ENCODE measurements at places on chromosomes 12 and 14.

- no peak for DNase-seq
Measured at GRCh38 chr12:86613311-86613710, 357.1 kb upstream of the MGAT4C start.

GRCh38 chr12:64256166-64256800 is 34.2 kb upstream of the KICS2 start:
- DNase-seq = no peak

DNA sequence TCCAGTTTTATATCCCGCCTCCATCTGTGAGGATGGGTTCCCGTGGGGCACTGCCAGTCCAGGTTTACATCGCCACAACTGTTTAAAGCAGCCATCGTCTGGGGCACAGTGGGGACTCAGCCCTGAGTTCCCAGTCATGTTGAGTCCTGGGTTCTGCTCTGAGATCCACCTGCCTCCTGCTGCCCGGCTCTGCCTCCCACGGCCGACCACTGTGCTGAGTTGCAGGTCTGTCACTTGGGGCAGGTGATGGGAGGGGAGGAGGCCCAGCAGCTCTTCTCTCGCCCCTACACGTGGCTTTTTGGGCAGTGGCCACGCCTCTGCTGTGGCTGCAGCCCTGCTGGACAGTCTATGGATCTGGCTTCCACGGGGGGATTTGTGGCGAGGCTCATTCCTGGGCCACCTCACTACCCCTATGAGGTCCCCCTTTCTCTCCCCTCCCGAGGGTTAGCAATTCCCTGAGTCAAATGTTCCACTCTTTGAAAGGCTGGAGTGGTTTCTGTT is 143.0 kb downstream of the ADGRD1 start:
- DNase-seq = no peak

DNA sequence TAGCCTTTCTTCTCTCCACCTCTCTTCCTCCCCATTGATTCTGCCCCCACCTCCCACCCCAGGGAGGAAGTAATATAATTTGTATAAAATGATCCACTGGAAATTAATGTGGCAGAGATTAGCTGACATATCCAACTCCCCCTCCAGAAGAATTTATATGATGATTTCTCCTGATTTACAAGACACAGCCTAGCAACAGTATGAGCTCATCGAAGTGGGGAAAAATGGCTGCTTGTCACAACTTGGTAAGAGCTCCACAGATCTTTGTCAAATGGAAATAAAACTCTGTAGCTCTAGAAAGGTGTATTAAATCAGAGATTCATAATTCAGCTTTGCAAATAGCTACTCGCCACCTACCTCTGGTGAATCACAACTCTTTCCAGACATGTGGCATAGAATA is 195.7 kb downstream of the NOVA1 start:
- no peak for DNase-seq

DNA sequence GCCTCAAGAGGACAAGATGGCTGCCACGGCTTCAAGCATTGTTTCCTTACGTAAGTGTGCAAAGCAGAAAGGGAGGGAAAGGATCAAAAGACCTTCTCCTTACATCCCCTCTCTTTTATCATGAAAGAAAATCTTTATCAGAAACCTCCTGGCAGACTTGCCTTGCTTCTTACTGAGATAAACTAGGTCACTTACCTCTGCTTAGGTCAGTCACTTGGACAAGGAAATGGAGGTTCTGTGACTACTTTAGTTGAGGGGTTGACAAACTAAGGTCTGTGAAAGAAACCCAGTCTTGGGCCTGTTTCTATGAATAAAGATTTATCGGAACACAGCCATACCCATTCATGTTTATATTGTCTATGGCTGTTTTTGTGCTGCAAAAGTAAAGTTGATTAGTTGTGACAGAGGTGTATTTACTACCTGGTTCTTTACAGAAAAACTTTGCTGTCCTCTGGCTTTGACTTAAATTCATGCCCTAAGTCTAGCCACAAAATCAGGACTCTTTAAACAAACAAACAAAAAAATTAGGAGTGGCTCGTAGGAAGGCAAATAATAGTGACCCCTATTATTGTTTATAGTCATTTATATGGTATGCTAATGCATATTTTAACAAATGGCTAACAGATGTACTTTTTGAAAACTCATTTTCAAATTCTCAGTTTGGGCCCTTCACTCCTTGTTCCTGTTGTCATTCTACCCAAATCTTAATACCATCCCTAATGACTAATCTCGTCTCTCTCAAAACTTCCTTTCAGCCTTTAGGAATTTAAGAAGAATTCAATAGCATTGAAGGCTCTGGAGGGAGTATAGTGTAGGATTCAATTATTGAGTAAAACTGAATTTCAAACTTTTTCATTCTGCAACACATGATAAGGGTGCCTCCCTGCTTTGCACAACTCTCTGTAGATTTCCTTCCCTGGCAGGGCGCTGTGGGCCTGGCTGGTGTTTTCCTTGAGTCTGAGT is 42.0 kb upstream of the ATP2B1 start:
- no peak for DNase-seq

DNA sequence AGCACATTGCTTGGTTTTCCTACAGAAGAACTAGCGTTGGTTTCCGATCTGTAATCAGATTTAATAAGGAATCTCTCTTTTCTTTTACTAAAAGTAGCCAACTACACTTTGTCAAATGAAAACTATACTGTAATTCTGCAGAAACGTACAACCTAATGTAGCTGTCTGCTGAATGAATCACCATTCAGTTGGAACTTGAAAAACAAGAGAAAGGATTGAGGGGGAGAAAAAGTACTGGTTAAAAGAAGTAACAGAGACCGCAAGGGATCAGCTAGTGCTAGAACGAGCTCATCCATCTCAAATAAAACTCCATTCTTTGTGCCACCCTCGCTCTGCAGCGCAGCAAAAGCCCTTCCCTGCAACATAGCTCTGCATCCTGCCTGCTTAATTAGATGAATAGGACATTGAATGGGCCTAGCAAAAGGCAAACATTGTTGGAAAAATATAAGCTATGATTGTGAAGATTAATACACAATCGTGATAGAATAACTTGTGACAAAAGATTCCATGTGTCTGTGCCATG is 2.6 kb downstream of the GARIN2 start:
- no peak for DNase-seq

- no peak for DNase-seq
Measured at GRCh38 chr12:79973801-79974200, 38.9 kb upstream of the PPP1R12A start.

DNA sequence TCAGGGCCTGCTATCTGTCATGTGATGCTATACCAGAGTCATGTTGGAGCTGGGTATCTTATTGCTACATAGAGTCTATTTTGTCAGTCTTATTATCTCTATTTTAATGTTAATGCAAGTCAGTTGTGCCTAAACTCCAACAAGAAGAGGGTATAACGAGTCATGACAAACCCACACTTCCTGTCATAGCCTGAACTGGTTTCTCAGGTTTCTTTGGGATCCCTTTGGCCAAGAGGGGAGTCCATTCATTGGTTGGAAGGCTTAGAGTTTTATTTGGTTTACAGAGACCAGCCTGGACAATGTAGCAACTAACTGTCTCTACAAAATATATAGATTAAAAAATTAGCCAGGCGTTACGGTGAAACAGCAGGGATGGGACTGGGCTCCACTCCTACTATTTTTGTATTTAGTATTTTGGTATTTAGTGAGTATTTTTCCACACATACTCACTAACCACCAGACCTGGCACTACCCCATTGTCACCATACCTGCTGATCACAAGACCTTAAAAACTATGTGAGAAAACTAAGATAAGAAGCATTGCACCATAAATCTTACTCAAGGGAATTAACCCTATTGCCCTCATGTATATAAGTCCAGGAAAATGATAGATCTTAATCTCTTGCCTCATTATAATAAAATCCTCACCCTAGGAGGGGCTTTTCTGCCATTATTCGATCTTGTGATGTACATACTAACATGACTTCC is 387.5 kb downstream of the IPO8 start:
- no peak for DNase-seq

DNA sequence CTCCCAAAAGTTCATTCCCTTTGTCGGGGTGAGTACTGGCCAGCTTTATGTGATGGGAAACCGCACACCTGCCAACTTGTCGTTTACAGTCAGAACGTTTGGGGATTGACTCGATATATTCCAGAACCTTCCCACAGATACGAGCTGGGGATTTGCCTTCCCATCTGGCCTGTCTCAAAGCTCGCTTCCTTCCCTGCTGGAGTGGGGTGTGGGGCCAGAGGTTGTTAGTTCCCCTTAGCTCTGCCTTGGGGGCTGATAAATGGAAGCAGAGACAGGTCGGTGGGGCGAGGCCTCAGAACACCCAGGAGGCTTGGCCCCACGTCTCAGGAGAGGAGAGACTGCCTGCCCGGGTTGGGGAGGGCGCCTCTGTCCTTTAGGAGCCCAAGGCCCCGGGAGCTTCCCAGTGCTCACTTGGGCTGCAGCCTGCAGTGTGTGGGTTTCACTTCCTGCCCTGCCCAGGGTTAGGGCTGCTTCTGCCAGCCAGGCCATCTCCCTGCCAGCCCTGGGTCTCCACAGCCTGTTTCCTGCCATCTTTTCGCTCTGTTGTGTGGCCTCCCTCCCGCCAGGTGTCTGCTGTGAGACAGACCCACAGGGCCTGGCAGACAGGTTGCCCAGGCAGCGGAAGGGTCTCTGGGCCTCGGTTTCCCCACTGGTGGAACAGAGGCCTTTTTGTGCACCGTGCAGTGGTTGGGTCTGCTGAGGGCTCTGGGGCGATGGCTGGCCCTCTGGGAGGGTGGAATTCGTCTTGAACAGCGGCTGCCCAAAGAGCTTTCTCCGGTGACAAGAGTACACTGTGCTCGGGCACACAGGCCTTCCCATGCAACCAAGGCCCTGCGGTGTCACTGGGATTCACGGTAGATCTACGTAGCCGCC is 8.1 kb upstream of the TEX22 start:
- peak; percentile 70 for DNase-seq
